Aorta (tissue), 5 donors: ENCODE measurements at places on chromosomes 11 and 22.

GRCh38 chr11:45659031-45659817 is 6.2 kb downstream of the CHST1 start:
- DNase-seq: peak; percentile 43

- DNase-seq: no peak
Observed at GRCh38 chr11:95821640-95822039, 31.3 kb downstream of the CEP57 start.

GRCh38 chr22:26617271-26618199 is at the start of gene CRYBB1:
Gene CRYBB1, minus strand, starts transcription at chr22:26618027. Its CDS starts 1,708 bp downstream, at chr22:26616319.
- peak; percentile 77 for DNase-seq

- DNase-seq: no peak
Observed at GRCh38 chr11:26286472-26287066, 45.4 kb upstream of the ANO3 start.

DNA sequence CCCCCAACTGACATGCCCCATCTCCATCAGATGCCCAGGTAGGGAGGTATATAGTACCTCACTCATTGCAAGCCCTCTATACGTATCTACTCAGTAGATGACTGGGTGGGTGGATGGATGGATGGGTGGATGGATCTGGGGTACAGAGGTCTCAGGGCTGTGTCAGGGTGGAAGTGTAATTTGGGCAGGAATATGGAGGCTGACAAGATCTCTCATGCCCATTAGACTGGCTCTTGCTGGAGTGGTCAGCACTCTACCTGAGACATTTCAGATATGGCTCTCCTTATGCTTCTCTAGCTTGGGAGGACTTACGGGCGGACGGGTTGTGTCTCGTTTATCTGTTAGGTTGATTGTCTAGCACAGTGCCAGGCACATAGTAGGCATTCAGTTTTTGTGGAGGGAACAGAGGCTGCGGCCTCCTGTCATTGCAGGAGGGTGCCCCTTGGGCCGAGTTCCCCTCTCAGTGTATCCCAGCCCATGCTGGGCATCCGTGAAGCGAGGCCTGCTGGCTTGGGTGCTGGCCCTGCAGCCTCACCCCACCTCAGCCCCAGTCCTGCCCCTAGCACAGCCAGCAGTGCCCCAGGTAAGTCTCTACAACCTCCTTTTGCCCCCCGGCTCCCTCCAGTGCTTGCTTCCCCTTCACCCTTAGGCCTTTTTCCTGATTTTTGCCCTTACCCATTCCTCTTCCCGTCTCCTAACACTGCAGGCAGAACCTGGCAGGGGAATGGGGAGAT is 13.7 kb downstream of the ROBO3 start:
- DNase-seq: no peak

GRCh38 chr22:26229910-26230309 is 60.6 kb downstream of the SEZ6L start:
- DNase-seq: no peak

DNA sequence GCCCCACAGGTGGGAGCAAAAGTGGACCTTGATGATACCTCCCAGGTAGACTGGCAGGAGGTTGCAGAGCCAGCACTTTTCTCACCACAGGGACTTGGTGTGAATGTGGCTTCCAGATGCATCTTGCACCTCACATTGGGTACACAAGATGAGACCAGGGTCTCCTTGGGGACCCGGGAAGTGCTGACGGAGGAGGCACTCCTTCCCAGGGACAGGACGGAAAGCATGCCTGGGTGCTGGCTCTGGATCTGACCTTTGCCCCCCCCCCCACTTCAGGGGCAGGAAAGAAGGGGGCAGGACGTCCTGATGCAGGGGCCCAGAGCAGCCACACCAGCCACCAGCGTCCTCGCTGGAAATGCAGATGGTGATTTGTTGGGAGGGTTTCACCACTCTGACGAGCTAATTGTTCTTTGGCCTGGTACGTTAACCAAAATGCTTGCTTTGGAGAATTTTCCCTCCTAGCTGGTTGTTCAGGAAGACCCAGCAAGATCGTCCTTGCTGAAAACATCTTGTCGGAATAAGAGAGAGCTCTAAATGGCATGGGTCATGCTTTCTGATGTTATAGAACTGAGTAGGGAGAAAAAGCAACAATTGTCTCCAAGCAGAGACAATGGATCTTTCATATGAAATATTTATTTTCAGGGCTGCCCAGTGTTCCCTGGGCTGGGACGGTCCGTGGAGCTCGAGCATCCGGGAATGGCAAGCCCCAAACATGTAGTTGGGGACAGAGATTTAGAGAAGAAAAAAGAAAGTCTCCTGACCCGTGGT is 74.4 kb upstream of the PPARA start:
- peak; percentile 39 for DNase-seq

DNA sequence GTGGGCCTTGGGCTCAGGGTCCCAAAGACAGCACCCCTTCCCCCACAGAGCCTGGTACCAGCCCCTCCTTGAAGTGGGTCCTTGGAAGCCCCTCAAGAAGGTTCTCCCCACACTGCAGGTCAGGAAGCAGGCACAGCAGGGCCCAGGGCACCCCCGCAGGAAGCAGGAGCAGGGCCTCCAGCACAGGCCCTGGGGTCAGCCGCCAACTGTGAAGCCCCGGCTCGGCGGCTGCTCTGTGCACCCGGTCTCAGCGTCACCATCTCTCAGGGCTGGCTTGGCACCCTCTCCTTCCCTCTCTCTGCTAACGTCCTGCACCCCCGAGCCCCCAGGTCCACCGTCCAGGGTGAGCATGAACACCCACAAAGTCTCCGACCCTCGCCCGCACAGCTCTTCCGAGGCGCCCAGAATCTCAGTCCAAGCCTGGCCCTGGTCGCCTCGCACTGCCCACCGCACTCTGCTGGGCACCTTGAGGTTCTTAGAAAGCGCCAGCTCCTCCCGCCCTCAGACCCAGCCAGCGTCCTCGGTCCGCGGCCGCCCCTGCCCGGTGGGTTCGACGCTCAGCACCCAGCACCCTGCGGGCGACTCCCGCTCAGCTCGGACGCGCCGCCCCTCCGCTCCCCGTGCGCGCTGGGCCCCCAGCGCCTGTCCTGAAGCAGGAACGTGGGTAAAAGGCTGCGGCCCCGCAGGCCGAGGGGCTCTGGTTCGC is 1.4 kb upstream of the SIGIRR start:
- no peak for DNase-seq

DNA sequence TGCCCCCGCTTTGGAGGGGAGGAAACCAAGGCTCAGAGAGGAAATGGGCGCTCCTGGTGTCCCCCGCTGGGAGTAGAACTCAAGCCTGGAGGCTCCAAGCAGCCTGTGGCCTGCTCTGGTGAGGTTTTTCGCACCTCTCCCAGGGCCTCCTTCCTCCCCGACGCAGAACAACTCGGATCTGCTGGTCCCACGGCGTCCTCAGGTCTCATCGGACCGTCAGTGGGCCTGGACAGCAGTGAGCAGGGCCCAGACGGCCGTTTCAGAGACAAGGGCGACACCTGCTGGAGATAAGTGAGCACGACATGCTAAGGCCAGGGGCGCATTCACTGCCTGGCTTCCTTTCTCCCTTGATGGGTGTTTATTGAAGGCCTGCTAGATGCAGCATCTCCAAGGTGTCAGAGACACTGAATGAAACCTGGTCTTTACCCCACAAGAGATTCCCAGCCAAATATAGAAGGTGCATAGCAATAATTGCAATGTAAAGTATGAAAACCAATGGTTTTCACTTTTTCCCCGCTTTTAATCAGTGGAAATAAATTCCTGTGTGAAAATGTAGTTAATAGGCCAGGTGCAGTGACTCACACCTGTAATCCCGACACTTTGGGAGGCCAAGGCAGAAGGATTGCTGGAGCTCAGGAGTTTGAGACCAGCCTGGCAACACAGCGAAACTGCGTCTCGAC is 26.9 kb upstream of the CD82 start:
- peak; percentile 90 for DNase-seq

DNA sequence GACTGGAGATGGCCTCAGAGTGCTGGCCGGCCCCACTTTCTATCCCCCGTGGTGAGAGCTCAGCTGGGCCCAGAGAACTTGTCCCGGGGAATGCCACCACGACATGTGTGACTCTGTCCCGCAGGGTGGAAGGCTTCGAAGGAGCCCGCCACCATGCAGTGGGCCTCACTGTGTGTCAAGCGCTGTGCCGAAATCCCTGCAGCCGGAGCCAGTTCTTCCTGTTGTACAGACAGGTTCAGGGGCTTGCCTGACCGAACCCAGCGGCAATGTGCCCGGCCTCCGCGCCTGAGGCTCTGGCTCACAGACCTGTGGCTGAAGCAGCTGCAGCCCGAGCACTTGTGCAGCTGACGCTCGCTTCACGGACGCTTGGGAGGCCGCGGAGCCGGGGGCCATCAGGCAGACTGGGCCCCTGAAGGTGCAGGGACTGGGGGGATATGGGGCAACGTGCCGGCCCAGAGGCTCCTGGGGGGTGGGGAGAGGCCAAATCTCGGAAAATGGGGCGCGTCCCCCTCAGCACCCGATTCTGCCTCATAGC is 650 bp downstream of the PPM1F start:
- DNase-seq: peak; percentile 75

GRCh38 chr11:11987503-11988022 is 20.9 kb downstream of the DKK3 start:
- no peak for DNase-seq

DNA sequence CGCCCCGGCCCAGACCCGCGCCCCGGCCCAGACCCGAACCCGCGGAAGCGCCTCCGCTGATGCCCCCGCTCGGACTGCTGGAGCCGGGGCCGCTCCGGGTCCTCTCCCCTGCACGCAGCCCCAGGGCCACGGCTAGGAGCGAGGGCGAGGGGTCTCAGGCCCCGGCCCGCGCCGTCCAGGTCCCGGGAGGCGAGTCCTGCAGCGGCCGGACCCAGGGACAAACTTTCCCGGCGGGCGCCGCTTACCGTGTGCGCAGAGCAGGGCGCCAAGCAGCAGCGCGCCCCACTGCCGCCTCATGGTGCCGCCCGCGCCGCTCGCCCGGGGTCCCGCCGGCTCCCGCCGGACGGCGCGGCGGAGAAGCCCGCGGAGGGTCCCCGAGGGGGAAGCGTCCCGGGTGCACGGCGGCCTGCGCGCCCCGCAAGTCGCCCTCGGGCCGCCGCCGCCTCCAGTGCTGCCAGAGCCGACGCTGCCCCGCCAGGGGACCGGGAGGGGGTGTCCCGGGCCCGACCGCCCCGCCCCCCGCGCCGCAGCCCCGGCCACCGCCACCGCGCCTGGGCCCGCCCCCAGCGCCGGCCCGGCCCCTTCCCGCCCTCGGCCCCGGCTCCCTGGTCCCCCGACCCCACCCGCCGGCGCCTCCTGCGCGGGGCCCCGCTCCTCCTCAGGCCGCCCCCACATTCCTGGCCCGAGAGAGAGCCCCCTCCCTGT is at the start of gene LRP4:
LRP4 (minus strand) TSS at position 468 of the 705 bp plus-strand sequence; CDS start at position 297, 171 bp downstream.
- DNase-seq: no peak

DNA sequence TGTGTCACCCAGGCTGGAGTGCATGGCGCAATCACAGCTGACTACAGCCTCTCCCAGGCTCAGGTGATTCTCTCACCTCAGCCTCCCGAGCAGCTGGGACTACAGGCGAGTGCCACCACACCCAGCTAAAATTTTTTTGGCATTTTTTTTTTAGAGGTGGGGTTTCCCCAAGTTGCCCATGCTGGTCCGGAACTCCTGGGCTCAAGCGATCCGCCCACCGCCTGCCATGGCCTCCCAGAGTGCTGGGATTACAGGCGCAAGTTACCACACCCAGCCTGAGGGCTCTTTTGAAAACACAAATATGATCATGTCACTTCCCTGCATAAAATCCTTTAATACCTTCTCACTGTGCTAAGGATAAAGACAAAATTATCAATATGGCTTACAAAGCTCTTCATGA is 88.1 kb downstream of the MAML2 start:
- no peak for DNase-seq

GRCh38 chr22:37062376-37062675 is 10.8 kb downstream of the KCTD17 start:
- DNase-seq: no peak

DNA sequence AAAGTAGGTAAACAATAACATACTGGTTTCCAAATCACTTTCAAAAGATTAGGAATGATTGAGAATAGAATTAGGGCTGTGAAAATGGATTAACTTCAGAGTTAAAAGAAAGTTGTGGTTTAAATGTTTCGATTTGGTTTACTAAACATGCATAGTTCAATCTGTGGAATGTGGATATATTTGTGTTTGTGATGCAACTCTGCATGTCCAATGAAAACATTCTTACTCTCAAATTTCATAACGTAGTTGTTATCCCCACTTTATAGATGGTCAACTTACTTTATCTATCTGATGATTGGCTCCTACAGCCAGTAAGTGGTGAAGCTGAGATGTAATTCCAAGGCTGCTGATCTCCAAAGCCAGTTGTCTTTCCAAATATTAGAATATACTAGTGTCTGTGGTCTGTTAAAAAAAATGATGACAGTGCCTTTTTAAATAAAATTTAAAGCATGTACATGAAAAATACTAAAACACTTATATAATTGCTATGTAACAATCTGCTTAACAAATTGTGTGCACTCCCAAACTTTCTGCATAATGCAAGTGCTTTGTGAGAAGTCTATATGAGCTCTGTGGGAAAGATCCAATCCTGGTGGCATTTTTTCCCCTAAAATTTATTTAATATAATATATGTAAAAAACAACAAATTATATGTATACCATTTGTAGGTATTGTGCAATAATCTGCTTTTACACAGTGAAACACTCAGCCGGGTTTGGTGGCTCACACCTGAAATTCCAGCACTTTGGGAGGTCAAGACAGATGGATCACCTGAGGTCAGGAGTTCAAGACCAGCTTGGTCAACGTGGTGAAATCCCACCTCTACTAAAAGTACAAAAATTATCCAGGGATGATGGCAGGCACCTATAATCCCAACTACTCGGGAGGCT is 9.7 kb upstream of the SIK3 start:
- no peak for DNase-seq

DNA sequence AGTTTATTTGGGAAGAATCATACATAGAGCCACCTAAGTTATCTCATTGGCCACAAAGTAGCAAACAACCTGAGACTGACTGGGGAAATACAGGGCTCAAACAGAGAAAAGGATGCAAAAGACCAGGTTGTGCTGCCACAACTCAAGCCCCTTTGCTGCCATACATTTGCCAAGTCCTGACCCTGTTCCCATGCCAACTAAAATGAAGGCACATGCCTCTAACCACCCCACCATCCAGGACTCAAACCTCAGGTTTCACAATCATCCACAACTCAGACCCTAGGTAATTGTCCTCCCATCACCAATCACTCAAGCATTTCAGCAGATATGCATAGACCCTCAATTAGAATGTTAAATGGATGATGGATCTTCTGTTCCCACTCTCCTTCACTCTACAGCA is 1.4 kb upstream of the MS4A1 start:
- no peak for DNase-seq

GRCh38 chr11:47204637-47204989 is 10.2 kb upstream of the DDB2 start:
- DNase-seq: no peak

- DNase-seq: no peak
Observed at GRCh38 chr11:107196732-107197131, 178.5 kb upstream of the GUCY1A2 start.

DNA sequence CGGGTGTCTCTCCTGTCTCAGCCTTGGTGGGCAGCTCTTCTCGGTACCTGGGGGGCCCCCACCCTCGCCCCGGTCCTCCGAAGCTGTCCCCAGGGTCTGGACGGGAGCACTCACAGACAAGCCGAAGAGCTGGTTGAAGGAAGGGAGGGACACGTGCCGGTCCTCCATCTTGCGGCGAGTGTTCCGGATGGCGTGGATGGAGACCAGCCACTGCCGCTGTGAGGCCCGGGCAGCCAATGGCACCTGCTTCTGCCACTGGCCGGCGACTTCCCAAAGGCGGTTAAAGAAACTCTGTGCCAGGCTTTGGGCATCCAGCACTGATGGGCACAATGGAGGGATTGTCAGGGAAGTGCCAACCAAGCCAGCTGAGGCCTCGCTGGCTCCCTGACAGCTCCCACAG is 18.7 kb downstream of the PPM1F start:
- no peak for DNase-seq

GRCh38 chr22:39130152-39130704 is 22.3 kb downstream of the CBX7 start:
- peak; percentile 41 for DNase-seq

- DNase-seq: no peak
Observed at GRCh38 chr11:134071306-134071705, 2.4 kb downstream of the JAM3 start.
